T-helper 17 cell (primary cell): ENCODE measurements at places on chromosomes 3 and 15. TPM values are rescaled to one million over a fixed set of nuclear protein-coding genes. Genes with fewer than 3 reads are reported as not detected.

The ZNF639 gene
- 68.9 TPM for total RNA-seq

The TM6SF1 gene
- 4.3 TPM for total RNA-seq

The SAXO2 gene
- not detected for total RNA-seq

The ADAMTSL3 gene
- total RNA-seq = not detected

DNA sequence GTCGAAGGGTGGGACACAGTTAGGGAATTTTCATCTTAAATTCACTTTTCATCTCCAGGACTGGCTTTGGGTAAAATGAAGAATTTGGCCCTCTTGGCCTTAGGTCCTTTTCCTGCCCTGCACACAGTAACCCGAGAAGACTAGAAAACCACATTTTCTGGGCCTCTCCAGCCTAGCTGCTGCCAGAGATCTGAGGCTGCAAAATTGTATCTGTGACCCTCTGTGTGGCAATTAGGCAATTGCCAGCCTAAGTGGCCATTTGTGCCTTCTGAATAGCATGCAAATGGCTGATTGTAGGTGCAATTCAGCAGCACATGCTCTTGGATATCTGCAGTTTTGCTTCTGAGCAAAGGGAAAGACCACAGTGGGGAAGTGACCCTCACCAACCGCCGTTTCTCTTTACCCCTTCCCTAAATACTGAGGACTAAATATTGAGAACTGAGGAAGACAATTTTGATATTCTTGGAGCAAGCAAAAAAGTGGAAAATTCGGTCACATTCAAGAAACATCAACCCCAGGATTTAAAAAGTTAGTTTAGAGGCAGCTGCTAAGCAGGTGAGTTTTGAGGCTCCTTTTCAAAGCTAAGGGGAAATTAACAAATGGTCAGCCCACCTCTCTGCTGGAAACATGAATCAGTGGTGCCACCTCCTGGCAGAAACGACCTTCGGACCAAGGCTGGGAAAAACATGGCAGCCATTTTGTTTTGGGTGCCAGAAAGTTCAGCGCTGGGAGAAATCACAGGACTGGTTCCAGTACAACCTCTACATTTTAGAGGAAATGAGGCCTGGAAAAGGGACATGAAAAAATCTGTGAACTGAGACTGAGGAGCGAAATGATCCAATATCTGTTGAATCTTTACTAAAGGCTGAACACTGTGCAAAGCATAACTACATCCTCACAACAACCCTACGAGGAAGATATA is 56.6 kb upstream of the PRTG start:
- no peak for DNase-seq
- H3K27ac ChIP-seq = no peak overlapping the region
- no peaks in the 10 kb centered on the region for H3K4me1 ChIP-seq
- H3K36me3 ChIP-seq = peaks cover 2% of the 10 kb centered on the region
- H3K4me3 ChIP-seq = no peak overlapping the region
- peaks cover 54% of the 10 kb centered on the region for H3K27me3 ChIP-seq

- no peak for DNase-seq
- H3K27ac ChIP-seq = peak overlapping the region; percentile 93
- peaks cover 24% of the 10 kb centered on the region for H3K4me1 ChIP-seq
- no peaks in the 10 kb centered on the region for H3K27me3 ChIP-seq
- peaks cover 4% of the 10 kb centered on the region for H3K36me3 ChIP-seq
Observed at GRCh38 chr3:158802409-158803268, 785 bp downstream of the MFSD1 start.

GRCh38 chr3:138688871-138689299 is 80.3 kb downstream of the FAIM start:
- peaks cover 3% of the 10 kb centered on the region for H3K36me3 ChIP-seq
- DNase-seq = no peak
- H3K27me3 ChIP-seq = no peaks in the 10 kb centered on the region
- no peak overlapping the region for H3K4me3 ChIP-seq
- H3K4me1 ChIP-seq = peaks cover 2% of the 10 kb centered on the region

DNA sequence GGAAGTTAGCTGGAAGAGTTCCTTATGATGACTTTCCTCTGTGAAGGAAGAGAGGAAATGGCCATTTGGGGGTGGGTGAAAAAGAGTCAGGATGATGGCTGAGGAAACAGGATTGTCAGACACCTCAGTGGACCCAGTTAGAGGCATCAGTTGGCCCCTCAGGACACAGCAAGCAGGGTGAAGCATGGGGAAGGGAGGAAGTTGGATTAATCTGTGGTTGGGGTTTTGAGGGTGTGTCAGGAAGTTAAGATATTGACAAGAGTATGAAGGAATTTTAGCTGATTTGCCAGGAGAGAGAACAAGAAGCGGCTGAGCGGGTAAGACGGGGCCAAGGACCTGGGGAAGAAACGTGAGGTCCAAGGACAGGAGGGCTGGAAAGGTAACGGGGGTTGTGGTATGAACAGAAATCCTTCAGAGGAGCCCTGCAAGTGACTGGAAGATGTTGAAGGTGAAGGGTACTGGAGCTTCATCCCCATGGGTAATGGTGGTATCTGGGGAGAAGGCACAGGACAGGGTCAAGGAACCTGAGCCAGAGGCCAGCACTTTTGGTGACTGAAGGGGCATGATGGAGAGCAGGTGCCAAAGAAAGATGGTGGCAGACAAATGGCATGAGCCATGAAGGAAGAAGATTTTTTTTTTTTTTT is 2.7 kb downstream of the UQCC5 start:
- H3K4me1 ChIP-seq = peaks cover 30% of the 10 kb centered on the region
- no peak for DNase-seq
- no peaks in the 10 kb centered on the region for H3K27me3 ChIP-seq
- H3K36me3 ChIP-seq = peaks cover 4% of the 10 kb centered on the region
- peak overlapping the region; percentile 0 for H3K27ac ChIP-seq

GRCh38 chr3:44120721-44121582 is 120.7 kb upstream of the TOPAZ1 start:
- H3K27me3 ChIP-seq = peaks cover 50% of the 10 kb centered on the region
- H3K4me3 ChIP-seq = no peak overlapping the region
- peaks cover 3% of the 10 kb centered on the region for H3K36me3 ChIP-seq
- H3K27ac ChIP-seq = no peak overlapping the region

DNA sequence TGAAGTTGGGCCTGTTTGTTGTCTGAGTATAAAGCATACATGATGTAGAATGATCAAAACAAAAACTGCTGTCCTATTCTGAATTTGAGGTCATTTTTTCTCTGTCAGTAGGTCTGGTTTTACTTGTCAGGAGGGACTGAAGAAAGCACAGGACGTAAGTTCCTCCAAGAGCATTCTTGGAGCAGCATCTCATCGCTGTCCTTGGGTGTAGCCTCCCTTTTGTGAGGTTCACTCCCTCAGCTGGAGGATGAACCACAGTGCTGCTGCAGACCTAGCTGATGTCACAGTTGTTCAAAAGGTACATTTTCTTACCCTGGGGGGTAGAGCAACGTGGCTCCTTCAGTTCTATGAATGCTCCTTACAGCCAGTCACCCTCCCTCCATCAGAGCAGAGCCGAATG is 490.0 kb upstream of the TBL1XR1 start:
- H3K27ac ChIP-seq = no peak overlapping the region
- no peaks in the 10 kb centered on the region for H3K4me1 ChIP-seq
- no peak overlapping the region for H3K4me3 ChIP-seq
- peaks cover 8% of the 10 kb centered on the region for H3K27me3 ChIP-seq
- DNase-seq = no peak

- H3K4me1 ChIP-seq = peaks cover 2% of the 10 kb centered on the region
- DNase-seq = no peak
- H3K36me3 ChIP-seq = no peaks in the 10 kb centered on the region
- no peaks in the 10 kb centered on the region for H3K27me3 ChIP-seq
- H3K4me3 ChIP-seq = no peak overlapping the region
Observed at GRCh38 chr3:30169487-30169886, 436.9 kb upstream of the TGFBR2 start.

- no peaks in the 10 kb centered on the region for H3K27me3 ChIP-seq
- H3K4me3 ChIP-seq = no peak overlapping the region
- no peaks in the 10 kb centered on the region for H3K4me1 ChIP-seq
- H3K27ac ChIP-seq = no peak overlapping the region
- DNase-seq = no peak
Observed at GRCh38 chr3:30549600-30549999, 56.8 kb upstream of the TGFBR2 start.

- DNase-seq = no peak
- no peaks in the 10 kb centered on the region for H3K27me3 ChIP-seq
- H3K4me3 ChIP-seq = no peak overlapping the region
- peaks cover 2% of the 10 kb centered on the region for H3K36me3 ChIP-seq
Observed at GRCh38 chr15:99279827-99280226, 28.5 kb downstream of the LRRC28 start.

- no peak overlapping the region for H3K4me3 ChIP-seq
- peaks cover 29% of the 10 kb centered on the region for H3K4me1 ChIP-seq
- H3K36me3 ChIP-seq = no peaks in the 10 kb centered on the region
- DNase-seq = no peak
- peaks cover 6% of the 10 kb centered on the region for H3K27me3 ChIP-seq
Observed at GRCh38 chr3:10392244-10392643, 71.3 kb upstream of the SEC13 start.

DNA sequence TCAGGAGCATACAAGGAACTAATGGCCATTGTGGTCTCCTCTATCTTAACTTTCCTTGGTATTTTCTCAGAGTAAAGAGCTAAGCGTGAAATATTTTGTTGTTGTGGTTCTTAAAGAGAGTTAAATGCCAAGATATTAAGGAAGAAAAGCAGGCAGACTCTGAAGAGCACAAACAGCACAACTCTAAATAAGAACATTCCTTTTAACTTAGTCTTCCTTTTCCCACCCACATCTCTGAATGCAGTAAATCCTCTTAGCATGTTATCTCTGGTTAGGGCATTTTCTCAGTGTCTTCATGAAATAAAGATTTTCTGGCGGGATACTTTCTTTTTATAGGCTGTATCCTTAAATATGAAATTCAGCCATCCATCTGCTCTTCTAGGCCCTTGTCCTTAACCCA is 1.5 kb downstream of the GPR87 start:
- H3K4me1 ChIP-seq = peaks cover 2% of the 10 kb centered on the region
- H3K27me3 ChIP-seq = peaks cover 2% of the 10 kb centered on the region
- no peak overlapping the region for H3K4me3 ChIP-seq

DNA sequence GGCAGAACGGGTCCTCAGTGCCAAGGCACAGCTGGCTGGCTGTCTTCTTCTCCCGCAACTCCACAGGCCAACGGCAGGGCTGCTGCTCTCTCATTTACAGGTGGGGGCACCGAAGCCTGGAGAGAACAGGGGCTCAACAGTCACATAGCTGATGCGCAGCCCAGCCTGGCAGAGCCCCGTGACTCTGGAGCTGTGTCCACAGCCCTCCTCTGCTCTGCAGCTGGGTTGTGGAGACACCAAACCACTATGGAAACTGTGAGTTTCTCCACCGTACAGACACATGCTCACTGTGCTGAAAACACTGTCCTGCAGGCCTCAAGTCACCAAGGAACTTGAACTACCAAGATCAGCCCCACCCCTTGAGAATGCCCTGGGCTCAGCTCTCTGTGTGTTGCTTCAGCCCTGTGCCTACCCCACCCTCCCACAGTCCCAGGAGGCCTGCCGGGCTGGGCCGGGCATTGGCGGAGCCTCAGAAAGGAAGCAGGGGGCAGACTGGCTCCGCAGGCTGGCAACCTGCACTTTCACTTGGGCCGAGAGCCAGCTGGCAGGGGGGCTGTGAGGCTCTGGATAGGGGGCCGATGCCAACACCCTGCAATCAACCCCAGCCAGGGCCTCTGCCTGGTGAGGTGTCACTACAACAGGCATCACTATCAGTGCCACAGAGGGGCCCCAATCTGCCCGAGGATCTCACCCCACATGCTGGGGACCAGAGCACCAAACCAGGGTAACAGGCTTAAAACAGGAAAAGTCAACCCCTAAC is 113.7 kb upstream of the RPL32 start:
- peak overlapping the region; percentile 88 for H3K27ac ChIP-seq
- no peak for DNase-seq
- H3K4me1 ChIP-seq = peaks cover 51% of the 10 kb centered on the region
- no peaks in the 10 kb centered on the region for H3K36me3 ChIP-seq
- H3K4me3 ChIP-seq = peak overlapping the region; percentile 3

DNA sequence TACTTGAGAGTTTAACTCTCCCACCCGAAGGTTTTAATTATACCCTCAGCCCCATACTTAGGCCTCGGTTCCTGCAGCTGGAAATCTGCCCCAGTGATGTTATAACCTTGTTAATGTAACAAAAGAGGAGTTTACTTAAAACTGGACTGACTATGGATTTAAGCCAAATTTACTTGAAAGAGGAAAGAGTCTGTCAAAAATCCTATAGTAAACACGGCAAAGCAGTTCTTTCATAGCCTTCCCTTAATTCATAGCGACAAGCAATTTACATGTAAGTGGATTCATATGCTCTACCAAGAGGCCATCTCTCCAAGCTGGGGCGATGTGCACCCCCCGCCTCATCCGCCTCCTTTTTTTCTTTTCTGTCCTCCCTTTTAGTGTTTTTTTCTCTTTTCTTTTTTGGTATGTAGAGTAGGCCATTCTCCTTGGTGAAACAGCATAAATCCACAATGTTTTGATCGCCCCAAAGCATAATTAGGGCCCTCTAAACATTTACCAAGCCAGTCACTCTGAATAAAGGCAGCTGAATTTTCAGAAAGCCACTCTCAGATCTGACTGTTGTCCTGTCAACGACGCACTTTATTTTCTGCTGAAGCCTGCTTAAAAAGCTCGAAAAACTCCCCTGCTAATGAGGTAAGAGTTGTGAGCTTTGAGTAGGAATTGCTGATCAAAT is 373.1 kb upstream of the WNT5A start:
- no peak overlapping the region for H3K27ac ChIP-seq
- no peak for DNase-seq
- no peak overlapping the region for H3K4me3 ChIP-seq
- H3K36me3 ChIP-seq = no peaks in the 10 kb centered on the region
- no peaks in the 10 kb centered on the region for H3K4me1 ChIP-seq

- no peak overlapping the region for H3K27ac ChIP-seq
- no peaks in the 10 kb centered on the region for H3K36me3 ChIP-seq
- H3K4me3 ChIP-seq = no peak overlapping the region
- H3K27me3 ChIP-seq = no peaks in the 10 kb centered on the region
Observed at GRCh38 chr3:180253283-180253682, 216.5 kb upstream of the PEX5L start.

DNA sequence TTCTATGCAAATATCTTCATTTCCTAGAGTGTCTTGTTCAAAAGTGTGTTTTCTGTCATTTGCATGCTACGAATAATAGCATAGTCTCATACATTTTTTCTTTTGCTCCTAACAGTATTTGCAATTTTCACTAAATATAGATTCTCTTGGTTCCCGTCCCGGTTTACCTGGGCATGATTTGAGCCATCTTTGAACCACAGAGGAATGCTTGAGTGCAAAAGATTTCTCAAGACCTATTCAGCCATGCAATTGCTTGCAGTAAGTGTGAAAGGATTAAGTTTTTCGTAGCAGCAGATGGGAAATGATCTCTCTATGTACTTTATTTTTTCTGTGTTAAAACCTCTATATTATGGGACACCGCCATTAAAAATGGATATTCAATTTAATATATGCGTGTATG is 733.0 kb downstream of the ZPLD1 start:
- H3K27me3 ChIP-seq = no peaks in the 10 kb centered on the region
- no peak for DNase-seq
- H3K36me3 ChIP-seq = no peaks in the 10 kb centered on the region
- no peak overlapping the region for H3K27ac ChIP-seq

GRCh38 chr15:78063970-78064385 is 13.5 kb downstream of the TBC1D2B start:
- H3K36me3 ChIP-seq = no peaks in the 10 kb centered on the region
- H3K27me3 ChIP-seq = no peaks in the 10 kb centered on the region
- no peak overlapping the region for H3K4me3 ChIP-seq
- H3K4me1 ChIP-seq = peaks cover 46% of the 10 kb centered on the region
- DNase-seq = no peak
- H3K27ac ChIP-seq = no peak overlapping the region
